Myocyte (in vitro differentiated cells): ENCODE measurements at places on chromosomes 7 and 10.
A peak's percentile ranks its signal among the peaks of the same experiment; 100 is the strongest.

- DNase-seq: no peak
These were observed 131.9 kb downstream of the LHPP start for GRCh38 chr10:124593431-124593985.

DNA sequence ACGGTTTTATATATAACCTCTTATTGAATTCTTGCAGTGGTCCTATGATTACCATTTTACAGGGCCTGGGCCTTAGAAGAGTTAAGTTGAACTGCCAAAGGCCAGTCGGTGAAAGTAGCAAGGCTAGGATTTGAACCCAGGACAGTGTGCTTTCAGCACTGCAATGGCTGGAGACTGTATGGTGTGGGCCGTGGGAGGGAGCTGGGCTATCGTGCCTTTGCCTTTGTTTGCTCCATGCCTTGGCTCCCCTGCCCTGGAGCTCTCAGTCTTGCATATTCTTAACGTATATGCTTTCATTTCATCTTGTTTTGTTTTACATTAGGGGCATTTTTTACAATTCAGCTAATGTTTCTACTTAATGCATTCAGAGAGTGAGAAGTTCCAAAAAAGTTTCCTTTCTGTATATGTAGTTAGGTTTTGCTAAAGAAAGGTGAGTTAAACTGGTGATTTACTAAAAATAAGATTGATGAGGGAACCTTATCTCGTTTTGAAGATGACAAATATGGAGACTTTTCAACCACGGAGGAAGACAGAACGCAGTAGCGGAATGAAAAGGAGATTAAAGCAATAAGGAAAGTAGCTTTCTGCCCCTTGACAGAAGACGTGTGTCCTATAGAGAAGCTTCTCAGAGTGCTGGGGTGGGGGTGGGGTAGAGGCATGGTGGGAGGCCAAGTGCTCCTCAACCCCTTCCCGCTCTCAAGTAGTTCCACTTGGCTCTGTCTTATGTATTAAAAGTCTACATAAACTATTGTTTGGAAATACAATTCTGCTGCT lies 82.5 kb downstream of the RTKN2 start:
- no peak for DNase-seq

DNA sequence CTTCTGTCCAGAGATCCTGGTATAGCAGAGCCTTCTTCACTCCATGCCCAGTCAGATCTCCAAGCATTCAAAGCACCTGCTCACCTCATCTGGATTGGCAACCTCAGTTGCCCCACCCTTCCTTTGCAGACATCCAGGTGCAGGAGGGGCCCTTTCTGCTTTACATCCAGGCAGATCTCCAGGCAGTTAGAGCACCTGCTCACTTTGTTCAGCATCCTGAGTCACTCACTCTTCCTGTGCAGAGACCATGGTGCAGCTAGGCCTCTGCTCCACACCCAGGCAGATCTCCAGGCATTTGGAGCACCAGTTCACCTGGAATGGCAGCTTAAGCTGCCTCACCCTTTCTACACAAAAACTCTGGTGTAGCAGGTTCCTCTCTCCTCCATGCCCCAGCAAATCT lies 153.1 kb downstream of the CDK14 start:
- no peak for DNase-seq

DNA sequence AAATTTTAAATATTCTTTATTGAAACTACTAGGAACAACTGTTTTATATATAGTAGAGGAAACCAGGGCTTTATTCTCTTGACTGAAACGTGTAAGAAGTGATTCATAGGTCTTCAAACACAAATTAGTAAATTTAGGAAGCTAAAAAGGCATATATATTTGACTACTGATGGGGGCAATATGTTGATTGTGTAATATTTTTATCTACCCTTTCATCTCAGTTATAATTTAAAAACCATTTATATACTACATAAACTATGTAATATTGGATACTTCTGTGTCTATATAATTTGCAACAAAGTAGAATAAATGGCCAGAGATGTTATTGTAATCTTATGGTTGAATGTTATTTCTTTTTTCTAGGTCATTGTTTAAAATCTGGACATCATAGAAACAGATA lies 269.3 kb upstream of the KAT6B start:
- DNase-seq: no peak

GRCh38 chr7:127976738-127977120 lies 54.5 kb downstream of the LRRC4 start:
- DNase-seq: no peak

GRCh38 chr7:29003703-29004102 lies 45.6 kb upstream of the TRIL start:
- no peak for DNase-seq

- no peak for DNase-seq
These were observed 44.9 kb downstream of the CCDC71L start for GRCh38 chr7:106615808-106616707.

DNA sequence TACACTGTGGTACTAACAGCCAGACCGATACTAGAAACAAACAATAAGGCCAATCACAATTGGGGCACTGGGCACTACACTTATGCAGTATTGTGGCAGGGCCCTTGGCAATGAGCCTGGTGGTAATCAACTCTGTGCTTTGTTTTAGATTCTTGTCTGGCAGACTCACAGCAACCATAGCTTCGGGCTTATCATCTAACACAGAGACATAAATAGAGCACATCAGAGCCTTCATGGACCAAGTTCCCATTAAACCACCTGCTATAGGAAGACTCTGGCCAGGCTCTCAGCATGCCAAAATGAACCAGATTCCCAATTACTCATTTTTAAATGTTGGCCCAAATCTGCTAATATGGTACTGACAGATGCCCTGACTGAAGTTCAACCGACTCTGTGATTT lies 218.6 kb downstream of the DGKI start:
- DNase-seq: peak; percentile 19

DNA sequence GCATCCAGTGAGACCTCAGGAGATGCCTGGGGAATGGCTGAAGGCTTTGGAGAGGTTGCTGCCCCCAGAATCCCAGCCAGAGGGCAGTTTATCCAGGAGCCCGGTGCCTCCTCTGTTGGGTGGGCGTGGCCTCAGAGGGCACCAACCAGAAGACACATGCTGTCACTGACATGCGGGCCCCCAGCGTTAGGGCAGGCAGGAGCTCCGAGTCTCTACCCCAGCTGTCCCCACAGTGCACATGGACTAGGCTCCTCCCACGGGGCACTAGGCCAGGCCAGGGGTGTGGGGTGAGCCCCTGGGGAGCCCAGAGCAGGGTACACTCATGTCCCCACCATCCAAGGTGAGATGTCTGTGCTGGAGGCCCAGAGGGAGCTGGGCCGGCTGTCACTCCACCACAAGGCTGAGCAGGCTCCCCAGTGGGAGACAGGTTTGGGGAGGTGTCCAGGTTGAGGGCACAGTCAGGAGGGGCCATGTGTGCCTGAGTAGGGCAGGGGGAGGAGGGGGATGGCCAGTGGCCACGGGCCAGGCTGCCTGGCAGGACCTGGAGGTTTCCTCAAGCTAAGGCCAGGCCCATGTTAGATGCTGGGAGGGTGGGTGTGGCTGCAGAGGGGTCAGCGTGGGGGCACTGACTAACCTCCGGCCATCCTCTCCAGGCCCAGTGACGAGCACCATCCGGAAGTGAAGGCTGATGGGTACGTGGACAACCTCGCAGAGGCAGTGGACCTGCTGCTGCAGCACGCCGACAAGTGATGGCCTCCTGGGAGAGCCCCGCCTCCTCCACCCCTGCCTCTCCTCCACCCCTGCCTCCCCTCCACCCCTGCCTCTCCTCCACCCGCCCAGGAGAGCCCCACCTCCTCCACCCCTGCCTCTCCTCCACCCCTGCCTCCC lies 131.3 kb downstream of the FAM53B start:
- peak; percentile 61 for DNase-seq

- DNase-seq: peak; percentile 75
These were observed 112.4 kb upstream of the YAE1 start for GRCh38 chr7:39453743-39454355.

- DNase-seq: no peak
These were observed 387.3 kb downstream of the TNS3 start for GRCh38 chr7:47194516-47195057.

GRCh38 chr7:136293272-136293671 lies 316.1 kb upstream of the MTPN start:
- DNase-seq: no peak

GRCh38 chr7:91082852-91083495 lies 181.3 kb upstream of the FZD1 start:
- peak; percentile 57 for DNase-seq
